ENCODE measurements at places on chromosomes 4 and X.
A peak's percentile ranks its signal among the peaks of the same experiment; 100 is the strongest.

- DNase-seq: no peak
These were observed 19.7 kb downstream of the ZFX start for GRCh38 chrX:24169211-24169610.

GRCh38 chrX:102712216-102712966 is at the start of gene GPRASP2:
Gene GPRASP2 (plus strand): TSS chrX:102712448. CDS start chrX:102714870, 2,422 bp downstream.
- DNase-seq: peak; percentile 36

GRCh38 chr4:55075823-55076716 is 49.3 kb downstream of the KDR start:
- DNase-seq: no peak

DNA sequence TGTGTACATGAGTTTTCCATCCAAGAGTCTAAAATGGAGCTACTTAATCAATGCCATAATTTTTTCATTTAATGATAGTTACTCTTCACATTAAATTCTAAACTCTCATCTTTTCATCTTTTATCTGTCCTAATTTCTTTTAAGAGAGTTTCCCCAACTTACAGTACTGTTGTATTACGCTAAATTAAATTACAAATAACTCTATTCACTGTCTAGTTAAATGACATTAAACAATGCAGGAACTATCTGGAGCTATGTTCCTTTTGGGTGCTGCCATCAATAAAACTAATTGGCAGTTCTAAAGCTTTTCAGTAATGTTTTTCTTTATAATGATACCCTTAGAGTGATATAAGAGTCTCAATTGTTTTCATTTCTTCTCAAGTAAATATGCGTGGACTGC is 227.6 kb downstream of the ANKRD50 start:
- DNase-seq: no peak

DNA sequence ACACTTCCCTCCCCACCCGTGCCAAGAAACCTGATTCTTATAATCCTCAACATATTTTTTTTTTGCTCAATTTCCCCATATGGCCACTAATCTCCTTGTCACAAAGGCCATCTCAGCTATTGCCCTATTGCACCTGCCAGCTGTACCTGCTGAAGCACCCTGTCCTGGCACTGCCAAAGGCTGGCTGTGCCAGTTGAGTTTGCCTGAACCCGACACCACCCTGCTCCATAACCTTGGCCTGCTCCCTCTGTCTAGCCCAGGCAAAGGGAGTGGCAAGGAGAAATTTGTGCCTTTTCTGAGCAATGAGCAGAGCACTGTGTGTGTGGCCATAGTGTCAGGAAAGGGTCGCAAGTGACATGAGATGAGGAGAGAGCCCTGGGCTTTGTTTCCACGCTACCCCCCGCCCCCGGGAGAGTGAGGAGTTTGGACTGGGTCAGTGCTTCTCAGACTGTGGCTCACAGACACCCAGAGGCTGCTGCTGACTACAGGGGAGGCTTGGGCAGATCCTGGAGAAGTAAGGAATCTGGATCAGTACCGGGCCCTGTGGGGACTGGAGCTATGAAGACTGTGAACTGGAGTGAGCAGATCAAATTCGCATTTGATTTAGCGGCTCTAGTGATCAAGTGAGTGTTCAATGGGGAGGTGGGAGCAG is 42.2 kb upstream of the HMGB3 start:
- DNase-seq: no peak

GRCh38 chr4:96149894-96150293 is 310.0 kb downstream of the PDHA2 start:
- no peak for DNase-seq

DNA sequence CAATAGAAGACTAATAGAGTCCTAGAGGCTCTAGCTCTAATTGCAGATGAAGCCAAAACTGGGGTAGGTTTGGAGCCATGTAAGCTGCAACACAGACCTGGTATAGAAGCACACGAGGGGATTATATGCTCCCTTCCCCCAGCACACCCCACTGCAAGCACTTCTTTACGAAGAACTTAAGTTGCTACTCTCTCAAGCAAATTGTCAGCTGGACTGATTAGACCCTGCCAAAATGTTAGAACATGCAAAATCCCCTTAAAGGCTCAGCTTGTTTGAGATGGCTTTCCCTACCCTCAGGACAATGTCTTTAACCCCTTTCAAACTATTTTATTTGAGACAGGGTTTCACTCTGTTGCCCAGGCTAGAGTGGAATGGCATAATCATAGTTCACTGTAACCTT is 4.7 kb upstream of the KIAA1210 start:
- DNase-seq: no peak

- DNase-seq: no peak
These were observed 171.0 kb upstream of the RPS6KA3 start for GRCh38 chrX:20437683-20438082.

GRCh38 chr4:80029364-80029763 is 43.7 kb downstream of the ANTXR2 start:
- no peak for DNase-seq

DNA sequence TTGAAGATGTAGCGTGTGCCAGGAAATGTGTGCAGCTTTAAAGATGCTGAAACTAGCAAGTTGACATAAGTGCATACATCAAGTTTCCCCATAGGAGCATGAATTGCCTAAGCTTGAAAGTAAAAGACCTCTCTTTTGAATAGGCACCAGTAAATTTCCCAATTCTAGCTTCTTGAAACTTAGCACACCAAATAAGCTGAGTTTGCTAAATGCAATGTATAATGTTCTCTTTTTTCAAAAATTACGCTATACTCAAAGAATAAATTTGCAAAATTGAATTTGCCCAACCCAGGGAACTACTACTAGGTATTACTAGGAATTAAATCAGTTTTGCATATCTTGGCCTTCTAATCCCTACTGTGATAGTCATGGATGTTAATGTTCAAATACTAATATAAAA is 923.9 kb upstream of the LCORL start:
- no peak for DNase-seq

GRCh38 chr4:83709627-83710026 is 173.7 kb downstream of the GPAT3 start:
- no peak for DNase-seq

DNA sequence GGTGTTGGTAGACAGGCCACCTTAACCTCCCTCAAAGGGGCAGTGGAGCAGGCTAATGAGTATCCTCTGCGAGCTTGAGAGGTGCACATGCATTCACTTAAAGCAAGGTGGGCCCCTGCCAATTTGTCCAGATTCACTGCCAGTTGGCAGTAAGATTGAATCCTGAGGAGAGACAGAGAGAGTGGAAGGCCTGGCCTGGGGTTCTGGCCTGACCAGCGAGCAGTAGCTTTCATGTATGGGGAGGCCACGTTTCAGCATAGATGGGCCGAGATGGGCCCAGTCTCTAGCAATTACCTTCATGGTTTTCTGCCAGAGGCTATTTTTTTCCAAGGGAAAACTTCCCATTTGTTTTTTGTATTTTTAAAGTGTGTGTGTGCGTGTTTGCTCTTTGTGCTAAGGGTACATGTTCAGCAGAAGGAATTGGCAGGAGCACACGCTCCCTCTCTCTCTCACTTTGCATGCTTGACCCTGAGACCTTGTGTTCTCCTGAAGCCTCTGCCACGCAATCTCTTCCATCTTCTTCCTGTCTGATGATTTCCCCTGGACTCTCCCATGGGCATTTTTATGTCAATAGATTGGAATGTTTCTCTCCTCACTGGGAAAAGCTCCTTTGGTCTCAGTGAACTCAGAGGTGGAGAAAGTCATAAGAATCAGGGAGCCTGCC is 215.8 kb upstream of the SFRP2 start:
- no peak for DNase-seq

- no peak for DNase-seq
These were observed 30.1 kb downstream of the SPATA18 start for GRCh38 chr4:52081216-52081615.

- no peak for DNase-seq
These were observed 227.5 kb downstream of the MGST2 start for GRCh38 chr4:139892973-139893736.

- DNase-seq: no peak
These were observed 14.6 kb downstream of the NPNT start for GRCh38 chr4:105909787-105910281.

DNA sequence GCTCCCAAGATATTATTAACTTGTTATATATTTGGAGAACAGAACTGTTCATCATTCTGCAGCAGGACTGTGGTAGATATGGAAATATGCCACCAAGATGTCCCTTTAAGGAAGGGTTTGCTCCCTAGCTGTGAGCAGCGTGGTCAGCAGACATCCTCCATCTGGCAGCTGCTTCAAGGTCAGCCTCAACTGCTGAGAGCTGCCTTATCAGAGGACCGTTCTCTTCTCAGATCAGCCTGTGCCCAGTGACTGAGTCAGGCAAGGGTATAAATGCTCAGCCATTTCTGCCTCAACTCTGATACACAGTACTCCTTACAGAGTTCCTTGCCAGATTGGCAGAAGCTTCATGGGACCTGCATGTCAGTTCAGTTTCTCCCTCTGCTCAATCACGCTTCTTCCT is 63.4 kb upstream of the MAGEB2 start:
- no peak for DNase-seq

DNA sequence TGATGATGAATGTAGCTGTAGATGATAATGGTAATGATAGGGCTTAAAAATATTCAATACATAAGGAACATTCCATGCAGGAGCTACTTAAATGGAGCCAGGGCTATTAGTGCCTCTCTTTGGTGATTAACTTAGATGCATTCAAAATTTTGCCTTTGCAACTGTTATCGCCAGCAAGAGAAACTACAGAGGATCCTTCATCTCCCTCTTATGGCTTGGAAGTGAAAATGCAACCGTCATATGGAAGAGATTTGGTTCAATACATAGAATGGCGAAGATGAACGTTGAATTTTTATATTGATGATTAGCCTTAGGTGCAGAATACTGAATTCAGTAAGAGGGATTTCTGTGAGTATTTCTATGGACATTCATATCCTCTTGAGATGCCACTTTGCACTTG is 134.5 kb upstream of the NLGN4X start:
- no peak for DNase-seq

GRCh38 chr4:163895378-163896005 is 401.0 kb downstream of the TMA16 start:
- DNase-seq: no peak

DNA sequence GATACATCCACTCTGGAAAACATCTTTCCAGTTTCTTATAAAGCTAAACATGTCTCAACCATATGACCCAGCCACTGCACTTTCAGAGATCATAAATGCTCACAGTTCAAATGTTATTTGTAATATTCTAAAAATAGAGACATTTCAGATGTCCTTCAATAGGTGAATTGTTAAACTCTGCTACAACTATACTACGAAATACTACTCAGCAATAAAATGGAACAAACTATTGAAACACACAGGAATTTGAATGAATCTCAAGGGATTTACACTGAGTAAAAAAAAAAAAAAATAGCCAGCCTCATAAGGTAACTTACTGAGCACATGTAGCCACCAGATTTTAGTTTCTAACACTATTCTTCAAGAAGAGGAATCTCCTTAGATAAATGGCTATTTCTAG is 253.9 kb downstream of the PCDH18 start:
- no peak for DNase-seq

GRCh38 chrX:30957753-30958152 is 68.7 kb upstream of the TAB3 start:
- DNase-seq: no peak

GRCh38 chr4:67575232-67576058 is 16.9 kb downstream of the STAP1 start:
- DNase-seq: no peak

- no peak for DNase-seq
These were observed 14.3 kb downstream of the TMEM33 start for GRCh38 chr4:41949531-41949930.

DNA sequence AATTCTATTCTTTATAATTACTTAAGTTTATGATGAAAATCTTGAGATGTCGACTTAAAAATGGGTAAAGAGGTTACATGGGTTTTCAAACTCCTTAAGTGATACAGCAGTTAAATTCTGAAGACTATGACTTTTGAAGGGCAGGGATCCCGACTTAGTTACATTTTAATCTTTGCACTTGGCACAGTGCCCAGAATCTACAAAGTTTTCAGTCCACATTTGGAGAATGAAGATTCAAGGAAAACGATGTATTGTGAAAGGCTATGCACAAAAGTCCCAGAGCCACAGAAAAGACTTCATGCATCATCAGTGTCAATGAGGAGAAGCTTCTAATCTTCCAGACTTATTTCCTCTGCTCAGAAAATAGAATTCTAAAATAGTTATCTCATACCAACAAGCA is 36.3 kb upstream of the GRPR start:
- no peak for DNase-seq

DNA sequence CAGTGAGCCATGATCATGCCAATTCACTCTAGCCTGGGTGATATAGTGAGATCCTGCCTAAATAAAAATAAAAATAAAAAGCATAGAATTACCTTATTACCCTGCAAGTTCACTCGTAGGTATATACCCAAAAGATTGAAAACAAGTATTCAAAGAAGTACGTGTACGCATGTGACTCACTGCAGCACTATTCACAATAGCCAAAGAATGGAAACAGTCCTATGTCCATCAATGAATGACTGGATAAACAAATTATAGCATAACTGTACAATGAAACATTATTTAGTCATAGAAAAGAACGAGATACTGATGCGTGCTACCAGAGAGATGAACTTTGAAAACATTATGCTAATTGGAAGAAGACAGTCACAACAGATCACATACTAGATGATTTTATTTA is 204.6 kb upstream of the DIAPH2 start:
- no peak for DNase-seq

DNA sequence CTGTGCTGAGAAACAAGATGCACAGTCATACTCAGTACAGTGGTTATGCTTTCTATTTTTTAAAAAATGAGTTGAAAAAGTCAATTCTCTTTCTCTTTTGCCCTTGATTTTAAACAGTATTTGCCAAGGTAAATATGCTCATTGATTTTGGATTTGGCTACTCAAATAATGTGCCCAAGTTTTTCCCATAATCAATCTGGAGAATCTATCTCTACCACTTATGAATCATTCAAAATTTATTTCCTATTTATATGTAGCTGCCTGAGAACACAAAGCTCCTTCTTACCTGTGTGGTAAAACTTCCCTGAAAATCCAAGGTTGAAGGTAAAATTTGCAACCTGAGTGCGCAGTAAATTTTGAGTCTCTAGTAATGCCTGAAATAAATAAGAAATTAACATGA is 136.5 kb downstream of the NDST4 start:
- DNase-seq: no peak

DNA sequence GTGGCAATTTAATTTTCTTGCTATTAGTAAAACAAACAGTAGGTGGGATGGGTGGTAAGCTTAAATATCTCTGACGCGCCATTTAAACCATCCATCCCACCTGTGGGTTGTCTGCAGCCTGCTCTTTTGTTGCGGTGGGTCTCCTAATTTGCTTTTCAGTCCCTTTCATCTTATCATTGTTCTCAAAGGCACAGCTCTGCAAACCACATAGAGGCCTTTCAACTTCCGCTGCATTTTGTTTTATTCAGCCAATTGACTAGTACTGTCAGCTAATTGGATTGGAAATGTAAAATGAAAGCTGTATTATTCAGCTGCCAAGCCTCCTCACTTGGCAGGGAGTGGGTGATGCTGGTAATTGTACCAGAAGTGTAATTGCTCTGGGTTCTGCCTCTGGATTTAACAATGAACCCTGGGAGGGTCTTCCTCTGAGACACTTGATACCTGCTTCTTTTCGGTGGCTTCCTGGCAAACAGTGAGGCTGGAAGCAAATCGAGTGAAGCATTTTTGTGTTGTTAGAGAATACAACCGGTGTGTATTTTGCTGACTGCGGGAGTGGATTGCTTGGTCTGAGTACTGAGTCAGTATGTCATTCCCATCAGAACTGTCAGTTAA is 165.6 kb downstream of the FRAS1 start:
- no peak for DNase-seq

- DNase-seq: no peak
These were observed 304.9 kb upstream of the KLF3 start for GRCh38 chr4:38359113-38359512.

- no peak for DNase-seq
These were observed 37.0 kb downstream of the NOP14 start for GRCh38 chr4:2925931-2926860.
